ENCODE measurements at places on chromosomes 13 and 19. TPM values are rescaled to one million over a fixed set of nuclear protein-coding genes. Genes with fewer than 3 reads are reported as not detected.

Gene CEACAM7
- polyA plus RNA-seq: not detected

Gene C1QTNF9B
- polyA plus RNA-seq: 0.77 TPM

Gene HDGFL2
- polyA plus RNA-seq: 48.6 TPM

Gene TMEM190
- not detected for polyA plus RNA-seq

DNA sequence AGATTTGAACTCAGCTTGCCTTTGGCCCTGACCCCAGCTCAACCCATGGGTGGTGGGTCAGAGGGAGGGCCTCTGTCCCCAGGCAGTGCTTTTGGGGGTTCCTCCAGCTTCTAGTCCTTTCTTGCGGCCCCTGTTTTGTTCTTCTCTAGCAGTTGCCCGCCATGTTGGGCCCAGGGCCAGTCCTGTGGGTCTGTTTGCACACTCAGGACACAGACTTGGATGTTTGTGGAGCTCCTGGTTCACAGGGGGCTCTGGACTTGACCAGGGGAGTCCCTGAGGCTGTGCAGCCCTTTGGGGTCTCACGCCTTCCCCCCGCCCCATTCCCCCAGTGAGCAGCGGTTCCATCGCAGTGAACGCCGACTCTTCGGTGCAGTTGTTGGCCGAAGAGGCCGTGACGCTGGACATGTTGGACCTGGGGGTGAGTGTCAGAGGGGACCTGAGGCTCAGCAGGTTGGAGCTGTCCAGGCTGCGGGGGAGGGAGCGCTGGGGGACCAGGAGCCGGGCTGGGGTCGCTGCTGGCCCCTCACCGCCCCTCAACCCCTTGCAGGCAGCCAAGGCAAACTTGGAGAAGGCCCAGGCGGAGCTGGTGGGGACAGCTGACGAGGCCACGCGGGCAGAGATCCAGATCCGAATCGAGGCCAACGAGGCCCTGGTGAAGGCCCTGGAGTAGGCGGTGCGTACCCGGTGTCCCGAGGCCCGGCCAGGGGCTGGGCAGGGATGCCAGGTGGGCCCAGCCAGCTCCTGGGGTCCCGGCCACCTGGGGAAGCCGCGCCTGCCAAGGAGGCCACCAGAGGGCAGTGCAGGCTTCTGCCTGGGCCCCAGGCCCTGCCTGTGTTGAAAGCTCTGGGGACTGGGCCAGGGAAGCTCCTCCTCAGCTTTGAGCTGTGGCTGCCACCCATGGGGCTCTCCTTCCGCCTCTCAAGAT is 2.5 kb downstream of the ATP5F1D start:
- DNase-seq: peak; percentile 81

GRCh38 chr19:5238700-5239099 is 101.9 kb downstream of the PTPRS start:
- DNase-seq: no peak

DNA sequence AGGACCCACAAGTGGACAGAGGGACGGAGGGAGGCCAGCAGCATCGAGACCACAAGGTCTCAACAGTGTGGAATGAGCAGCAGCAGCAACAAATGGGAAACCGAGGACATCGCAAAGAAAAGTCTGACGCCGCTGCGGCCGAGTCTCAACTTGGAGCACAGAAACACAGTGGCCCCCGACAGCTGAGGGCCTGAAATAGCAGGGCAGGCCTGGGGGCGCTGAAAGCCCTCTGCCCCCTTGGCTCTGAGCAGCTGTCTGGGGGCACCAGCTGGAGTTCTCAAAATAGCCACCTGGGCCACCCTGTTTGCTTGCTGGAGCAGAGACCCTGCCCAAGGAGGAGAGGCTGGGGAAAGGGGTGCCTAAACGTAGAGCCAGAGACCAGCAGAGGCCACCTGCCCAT is 5.9 kb upstream of the ISYNA1 start:
- DNase-seq: no peak

DNA sequence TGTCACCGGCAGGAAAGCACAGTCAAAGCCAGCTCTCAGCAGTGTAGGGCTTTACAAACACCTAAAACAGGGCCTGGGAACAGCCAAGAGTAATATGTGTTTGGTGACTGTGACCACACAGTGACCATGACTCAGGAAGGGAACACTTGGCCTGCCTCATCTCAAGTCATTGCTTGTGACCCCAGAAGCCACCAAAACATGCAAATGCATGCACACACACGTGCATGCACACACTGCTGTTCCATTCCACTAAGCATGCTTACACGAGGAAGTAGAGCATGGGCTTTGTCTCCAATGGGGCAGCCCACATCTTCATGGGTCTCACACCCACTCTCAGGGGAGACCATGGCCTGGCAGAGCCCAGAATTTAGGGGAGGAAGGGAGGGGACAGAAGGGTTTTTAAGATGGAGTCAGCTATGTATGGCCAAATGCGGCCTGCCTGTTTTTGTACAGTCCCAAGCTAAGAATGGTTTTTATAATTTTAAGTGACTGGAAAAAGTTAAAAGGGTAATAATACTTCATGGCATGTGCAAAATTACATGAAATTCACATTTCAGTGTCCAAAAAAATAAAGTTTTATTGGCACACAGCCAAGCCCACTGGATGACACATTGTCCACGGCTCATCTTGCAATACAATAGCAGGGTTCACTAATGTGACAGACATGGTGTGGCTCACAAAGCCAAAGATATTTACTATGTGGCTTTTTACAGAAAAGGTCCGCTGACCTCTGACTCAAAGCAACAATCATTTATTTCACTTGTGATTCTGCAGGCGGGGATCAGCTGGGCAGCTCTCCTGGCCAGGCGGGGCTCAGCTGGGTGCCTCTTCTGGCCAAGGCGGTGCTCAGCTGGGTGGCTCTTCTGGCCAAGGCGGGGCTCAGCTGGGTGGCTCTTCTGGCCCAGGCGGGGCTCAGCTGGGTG is 17.3 kb downstream of the ZFR2 start:
- no peak for DNase-seq

DNA sequence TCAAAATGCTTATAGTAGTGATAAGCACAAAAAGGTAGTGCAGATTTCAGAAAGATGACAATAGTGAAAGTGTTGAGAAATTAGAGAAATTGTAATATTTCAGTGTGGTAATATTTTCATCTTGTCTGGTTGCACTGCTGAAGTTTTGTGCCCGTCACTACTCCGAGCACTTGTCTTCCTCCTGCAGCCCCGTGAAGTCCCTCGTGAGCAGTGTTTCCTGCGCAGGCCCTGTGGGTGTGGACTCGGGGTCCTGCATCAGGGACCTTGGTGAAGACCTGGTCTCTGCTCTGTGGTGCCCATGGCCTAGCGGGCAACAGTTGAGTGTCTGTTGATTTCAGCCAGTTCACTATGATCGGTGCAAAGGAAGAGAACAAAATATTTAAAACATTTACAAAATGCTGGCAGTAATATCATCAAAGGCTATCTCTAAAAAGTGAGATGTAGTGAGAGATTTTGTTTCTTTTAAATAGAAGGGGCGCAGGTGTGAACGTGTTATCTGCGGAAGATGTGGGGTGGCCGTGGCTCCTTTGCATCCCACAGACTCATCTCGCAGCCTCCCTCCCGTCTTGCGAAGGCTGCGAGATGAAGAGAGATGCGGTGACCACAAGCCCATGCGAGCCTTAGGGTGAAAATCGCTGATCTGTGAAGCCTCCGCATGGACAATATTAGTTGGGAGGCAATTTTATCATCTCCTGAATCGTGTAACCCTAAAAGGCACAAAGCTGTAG is 27.7 kb upstream of the DCUN1D2 start:
- no peak for DNase-seq

DNA sequence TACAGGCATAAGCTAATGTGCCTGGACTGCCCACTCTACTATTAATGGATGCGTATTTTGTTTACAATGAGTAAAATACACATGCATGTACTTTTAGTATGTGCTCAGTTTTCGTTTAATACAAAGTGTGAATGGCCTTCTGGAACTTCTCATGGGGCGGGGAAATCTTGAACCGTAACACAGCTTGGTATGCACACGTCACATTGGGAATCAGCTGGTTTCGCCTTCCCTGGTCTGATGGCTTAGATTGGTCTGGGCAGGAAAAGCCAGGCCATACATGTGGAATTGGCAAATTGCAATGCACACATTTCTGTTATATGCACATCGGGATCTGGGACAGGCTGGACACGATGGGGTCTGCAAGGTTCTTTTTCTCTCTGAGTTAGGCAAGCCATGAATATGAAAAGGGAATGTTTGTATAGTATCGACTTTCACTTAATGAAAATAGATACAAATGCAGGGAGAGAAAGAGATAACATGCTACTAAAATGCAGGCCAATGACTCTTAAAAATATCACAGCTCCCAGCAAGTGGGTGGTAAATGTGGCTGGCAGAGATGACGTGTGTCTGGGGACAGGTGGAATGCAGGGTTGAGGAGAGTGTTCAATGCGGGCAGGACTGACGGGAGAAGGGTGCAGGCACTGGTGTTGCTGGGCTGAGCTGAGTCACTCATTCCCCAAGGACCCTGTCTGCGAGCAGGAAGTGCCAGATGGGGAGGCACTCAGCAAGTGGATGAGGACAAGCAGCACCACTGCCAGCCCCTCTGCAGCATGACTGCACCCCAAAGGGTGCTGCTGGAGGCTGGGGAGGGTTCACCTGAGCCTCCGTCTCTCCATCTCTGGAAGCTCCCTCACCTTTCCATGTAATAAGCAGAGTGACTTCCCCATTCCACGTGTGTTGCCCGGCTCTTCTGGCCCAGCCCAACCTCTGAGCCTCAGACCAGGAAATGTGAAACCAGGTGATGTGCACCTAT is 204.0 kb upstream of the GPR12 start:
- no peak for DNase-seq

- DNase-seq: peak; percentile 1
Observed at GRCh38 chr13:109271061-109271460, 515.3 kb downstream of the IRS2 start.

DNA sequence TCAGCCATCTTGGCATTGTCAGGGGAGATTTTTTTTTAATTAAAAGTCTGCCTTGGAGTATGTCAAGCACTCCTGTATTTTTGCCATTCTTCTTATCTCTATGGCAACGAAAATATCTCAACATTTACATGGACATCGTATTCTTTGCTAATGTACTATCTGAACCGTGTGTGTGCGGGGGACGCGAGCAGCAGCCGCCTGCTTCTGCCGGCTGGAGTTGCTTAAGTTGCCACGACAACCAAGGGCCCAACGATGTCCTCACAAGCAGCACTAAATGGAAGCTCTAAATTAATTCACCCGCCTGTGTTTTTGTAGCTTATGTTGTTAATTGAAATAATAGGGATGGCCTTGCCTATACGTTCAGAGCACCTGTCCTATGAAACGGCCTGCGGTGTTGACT is 309.5 kb downstream of the TEX29 start:
- no peak for DNase-seq

- peak; percentile 7 for DNase-seq
Observed at GRCh38 chr13:87123987-87124784, 547.0 kb upstream of the SLITRK5 start.

GRCh38 chr13:94216476-94216875 is 263.0 kb downstream of the DCT start:
- no peak for DNase-seq

- DNase-seq: no peak
Observed at GRCh38 chr13:89891416-89891815, 1456.1 kb upstream of the MIR17HG start.

GRCh38 chr13:94115054-94115453 is 364.4 kb downstream of the DCT start:
- DNase-seq: no peak

GRCh38 chr13:21659087-21659486 is 11.8 kb upstream of the FGF9 start:
- no peak for DNase-seq

DNA sequence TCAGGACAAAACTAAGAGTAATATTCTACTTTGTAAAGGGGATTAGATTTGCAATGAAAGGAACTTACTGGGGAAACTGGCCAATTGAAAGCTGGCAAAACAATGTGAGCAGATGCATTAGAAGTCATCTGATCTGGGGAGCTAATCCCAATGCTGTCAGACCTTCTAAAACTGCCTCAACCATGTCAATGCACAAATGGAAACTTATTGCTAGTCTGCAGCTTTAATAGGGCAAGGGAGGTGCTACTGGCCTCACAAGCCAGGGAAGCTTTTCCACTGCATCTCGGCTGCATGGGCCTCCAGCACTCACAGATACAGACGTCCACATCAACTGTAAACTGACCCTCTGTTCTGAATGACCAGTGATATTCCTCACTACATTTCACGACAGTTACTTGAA is 154.2 kb downstream of the LHFPL6 start:
- peak; percentile 80 for DNase-seq

DNA sequence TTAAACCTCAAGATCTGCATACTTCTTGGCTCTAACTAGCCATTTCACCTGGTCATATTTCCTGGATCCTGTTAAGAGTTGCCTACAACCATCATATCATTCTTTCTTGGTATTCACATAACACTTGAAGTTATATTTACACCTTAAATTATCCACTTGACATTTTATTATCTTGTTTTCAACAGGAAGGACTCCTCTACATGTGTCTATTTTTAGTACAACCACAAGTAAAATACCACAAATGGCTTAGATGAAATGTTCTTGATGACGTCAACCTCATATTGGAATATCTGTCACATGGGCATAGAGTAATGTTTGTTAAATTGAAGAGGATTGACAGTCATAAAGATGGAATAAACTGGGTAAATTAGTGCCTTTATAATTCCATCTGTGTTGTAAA is 9.4 kb downstream of the PCDH20 start:
- DNase-seq: no peak

DNA sequence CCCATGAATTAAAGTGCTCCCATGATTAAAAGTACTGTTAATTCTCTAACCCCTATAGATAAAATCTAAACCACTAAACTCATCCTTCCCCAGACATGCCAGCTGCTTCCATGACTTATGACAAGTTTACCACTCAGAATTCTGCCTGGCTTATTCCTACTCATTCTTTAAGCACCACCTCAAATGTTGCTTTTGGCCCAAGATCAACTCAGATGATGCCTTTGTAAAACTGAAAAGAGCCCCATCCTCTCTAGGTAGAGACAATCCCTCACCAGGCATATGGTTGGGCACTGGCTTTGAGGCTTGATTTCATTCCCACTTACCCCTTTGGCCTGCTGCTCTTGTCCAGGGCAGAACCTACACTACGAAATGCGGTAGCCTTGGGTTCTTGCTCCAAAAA is 250.0 kb downstream of the DNAJC15 start:
- no peak for DNase-seq

GRCh38 chr13:27534981-27535380 is 84.6 kb upstream of the MTIF3 start:
- no peak for DNase-seq

DNA sequence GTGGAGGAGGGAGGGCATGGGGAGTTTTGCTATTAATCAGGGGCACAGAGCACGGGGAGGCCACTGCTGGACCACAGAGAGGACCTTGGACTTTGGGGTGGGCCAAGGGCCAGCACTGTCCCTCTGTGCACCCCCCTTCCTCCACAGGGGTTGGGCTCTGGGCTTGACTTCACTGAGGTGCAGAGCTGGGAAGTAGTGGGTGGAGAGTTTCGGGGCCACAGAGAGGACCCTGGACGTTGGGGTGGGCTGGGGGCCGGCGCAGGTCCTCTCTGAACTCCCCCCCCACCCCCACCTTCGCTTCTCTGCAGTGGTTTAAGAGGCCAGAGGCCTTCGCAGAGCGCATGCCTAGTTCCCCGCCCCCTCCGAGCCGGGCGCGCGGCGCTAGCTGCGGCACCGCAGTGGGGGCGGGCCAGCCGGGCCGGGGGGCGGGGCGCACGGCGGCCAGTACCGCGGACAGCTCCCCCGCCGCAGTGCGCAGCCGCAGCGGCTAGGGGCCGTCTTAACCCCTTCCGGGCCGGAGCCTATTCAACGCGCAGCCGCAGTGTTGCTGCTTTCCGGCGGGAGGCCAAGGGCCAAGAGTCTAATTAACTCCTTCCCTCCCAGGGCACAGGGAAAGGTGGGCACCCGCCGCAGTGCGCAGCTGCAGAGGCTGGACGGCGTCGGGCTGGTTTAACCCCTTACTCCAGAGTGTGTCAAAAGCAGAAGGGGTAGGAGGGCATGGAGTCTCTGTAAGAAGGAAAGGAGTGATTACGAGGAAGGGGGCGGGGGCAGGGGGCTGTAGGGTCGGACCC is 3.7 kb downstream of the KCNC3 start:
- no peak for DNase-seq
